Activated T-helper 1 cell treated with anti-CD3 and anti-CD28 coated beads, Interleukin-2, amount 50 U/mL, for 16 hours (primary cell): ENCODE measurements at places on chromosomes 6 and 20.

DNA sequence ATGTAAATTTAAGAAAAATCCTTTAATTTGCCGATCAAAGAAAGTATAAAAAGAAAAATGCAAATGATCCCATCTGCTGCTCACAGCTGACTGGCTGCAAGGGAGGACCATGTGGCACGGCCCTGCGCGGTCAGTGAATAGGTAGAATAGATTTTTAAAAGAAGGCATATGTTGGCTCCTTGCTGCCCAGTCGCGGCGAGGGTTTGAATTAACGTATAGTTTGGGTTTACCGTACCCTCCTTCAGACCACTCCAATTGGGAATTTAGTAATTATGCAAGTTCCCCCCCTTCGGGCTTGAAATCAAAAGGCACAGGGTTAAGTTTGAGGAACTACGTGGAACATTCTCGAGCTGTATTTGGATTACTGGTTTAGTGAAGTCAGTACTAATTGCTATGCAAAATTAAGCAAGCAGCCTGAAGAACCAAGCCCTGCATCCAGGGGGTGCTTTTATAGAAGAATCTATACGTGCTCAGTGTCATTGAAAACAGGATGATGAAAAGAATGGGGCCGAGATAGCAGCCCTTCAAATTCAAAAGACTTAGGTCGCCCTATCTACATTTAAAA is 1.1 kb upstream of the BEND3 start:
- no peak for DNase-seq

GRCh38 chr20:1891263-1892118 is 3.7 kb upstream of the SIRPA start:
- no peak for DNase-seq

DNA sequence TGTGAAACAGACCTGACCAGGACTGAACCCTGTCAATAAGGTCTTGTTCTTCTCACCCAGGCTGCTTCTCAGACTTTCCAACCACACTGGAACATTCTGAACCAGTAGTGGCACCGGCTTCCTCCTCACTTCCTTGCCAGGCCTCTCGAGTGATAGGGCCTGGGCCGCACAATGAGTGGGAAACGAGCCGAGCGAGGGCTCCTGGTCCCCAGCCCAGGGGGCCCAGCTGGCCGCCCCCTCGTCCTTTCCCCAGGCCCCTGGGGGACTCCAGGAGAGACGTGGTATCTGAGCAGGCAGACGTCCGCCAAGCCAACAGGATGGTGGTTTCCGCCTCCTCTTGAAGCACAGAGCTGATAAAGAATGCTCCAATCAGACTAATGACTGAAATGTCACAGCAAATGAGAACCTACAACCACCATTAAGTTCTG is 117.9 kb downstream of the GMDS start:
- DNase-seq = no peak

GRCh38 chr6:46098678-46099077 is 31.1 kb upstream of the ENPP4 start:
- DNase-seq = no peak

DNA sequence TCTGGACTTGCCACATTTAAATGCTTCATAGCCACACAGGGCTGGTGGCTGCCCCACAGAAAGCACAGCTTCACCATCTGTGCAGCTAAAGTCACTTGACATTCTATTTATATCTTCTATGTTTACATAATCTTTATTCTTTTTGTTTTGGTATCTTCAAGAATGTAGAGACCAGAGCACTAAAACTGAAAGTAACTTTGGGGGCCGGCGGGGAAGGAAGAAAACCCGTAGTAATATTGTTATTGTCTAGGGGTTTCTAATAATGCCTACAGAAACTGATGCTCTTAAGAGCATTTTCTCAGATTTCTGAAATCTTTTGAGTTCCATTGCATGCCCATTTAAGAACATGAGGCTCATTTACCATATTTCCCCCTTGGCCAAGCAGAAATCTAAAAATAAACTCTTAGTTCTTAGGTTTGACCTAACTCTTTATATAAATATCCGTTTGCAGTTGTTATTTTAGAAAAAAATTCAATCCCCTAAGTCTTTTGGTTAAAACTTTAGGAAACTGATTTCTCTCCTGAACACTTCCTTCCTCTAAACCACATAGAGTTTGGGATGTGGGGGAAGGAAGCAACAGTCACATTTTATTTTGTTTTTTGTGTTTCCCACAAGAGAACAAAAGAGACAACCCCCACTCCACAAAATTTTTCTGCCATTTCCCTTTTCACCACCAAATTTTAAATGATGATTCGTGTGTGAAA is 207.6 kb downstream of the OGFRL1 start:
- no peak for DNase-seq

DNA sequence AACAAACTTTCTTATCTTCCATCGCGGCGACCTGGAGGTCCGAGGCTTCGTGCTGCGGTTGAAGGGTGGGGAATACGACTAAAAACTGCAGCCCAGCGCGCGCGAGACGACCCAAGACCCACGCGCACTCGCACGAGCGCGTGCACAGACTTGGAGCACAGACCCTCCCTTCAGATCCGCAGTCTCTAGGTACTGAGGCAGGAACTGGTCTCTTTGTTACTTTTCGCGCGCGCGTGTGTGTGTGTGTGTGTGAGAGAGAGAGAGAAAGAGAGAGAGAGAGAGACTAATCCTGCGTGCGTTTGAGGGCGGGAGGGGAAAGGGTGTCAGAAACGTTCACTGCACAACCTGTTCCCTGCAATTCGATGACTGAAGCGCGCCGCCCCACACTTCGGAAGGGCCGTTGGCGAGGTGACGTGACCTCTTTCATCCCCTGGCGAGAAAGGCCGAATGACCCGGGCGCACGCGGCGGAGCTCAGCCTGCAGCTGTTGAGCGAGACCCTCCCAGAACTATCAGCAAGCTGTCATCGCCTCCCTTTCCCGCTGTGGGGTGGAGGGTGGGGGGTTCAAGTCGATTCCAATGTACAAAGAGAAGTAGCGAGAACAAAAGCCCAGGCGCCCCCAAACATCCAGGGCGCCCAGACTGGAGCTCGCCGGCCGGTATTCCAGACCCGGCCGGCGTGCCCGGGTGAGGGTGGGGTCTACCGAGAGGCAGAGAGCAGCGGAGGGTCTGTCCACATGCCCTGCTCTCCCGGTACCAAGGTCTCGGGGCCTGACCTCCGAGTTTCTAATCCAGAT is 1.5 kb upstream of the TUBB2B start:
- no peak for DNase-seq

DNA sequence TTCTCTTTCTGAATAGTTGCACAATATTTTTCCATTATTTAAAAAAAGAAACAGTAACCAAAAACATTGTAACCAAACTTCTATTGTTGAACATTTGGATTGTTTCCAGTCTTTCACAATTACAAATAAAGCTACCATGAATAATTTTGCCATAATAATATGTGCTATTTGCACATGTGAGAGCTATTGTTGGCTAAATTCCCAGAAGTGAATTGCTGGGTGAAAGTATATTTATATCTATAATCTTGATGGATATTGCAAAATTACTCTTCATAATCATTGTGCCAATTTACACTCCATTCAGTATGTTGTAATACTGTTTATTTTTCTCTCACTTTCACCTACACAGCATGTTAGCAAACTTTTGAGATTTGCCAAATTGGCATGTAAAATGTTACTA is 36.6 kb upstream of the SLC22A16 start:
- no peak for DNase-seq

DNA sequence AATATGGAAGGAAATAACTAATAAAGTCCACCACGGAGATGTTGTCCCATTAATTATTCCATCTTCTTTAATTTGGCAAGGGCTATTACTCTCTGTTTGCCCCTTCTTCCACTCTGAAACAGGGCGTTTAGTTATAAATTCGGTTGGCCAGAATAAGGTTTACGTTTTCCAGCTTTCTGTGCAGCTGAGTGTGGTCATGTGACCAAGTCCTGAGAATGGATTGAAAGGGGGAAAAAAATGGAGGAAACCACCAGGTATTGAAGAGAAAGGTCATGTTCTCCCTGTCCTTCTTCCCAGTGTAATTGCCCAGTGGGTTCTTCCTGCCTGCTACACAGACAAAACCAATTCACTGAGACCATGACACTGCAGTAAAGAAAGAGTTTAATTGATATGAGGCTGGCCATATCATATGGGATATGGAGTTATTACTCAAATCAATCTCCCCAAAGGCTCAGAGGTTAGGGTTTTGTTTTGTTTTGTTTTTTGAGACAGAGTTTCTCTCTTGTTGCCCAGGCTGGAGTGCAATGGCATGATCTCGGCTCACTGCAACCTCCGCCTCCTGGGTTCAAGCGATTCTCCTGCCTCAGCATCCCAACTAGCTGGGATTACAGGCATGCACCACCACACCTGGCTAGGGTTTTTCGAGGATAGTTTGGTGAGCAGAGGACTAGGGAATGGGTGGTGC is 14.3 kb upstream of the TBC1D22B start:
- DNase-seq = no peak

GRCh38 chr20:38945012-38945411 is 17.1 kb upstream of the DHX35 start:
- no peak for DNase-seq

DNA sequence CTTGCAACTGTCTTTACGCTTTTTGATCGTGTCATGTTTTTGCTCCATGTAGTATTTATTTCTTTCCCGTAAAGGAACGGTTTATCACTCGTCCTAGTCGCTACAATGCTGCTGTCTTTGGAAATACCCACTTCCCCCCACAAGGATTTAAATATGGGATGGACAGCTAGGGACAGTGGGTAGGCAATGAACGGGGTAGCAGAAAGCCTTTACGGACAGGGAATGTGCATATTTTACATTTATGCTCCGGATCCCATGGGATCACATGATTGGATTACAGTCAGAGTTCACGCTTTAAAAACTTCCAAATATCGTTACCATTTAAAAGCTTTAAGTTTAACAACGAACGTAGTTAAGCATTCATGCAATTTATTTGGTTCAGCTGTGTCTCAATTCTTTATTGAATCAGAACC is 1.2 kb downstream of the HIVEP1 start:
- DNase-seq = no peak

DNA sequence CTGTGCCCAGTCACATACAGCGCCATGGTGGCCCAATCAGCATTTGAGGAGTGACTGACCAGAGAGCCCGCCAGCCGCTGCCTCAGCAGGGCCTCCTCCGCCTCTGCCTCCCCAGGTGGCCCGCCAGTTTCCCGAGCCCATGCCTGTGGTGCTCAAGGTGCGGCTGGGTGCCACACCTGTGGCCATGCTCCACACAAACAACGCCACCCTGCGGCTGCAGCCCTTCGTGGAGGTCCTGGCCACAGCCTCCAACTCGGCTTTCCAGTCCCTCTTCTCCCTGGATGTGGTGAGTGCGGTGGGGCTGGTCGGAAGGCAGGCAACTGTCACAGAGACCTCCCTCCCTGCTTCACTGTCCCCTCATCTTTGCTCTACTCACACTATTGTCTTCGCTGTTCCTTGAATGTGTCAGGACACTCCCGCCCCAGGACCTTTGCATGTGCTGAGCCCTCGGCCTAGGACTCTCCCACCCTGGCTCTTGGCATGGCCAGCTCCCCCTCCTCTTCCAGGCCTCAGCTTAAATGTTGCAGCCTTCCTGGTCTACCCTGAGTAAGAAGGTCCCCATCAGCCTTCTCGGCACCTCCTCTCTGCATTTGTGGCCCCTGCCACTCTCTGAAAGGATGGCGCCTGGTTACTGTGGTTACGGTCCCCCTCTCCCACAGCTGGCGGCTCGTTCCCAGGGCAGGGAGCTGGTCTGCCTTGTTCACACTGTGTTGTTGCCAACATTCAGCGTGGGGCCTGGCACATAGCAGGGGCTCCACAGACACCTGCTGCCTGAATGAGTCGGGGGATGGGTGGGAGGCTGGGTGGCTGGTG is 11.8 kb upstream of the BPIFB6 start:
- no peak for DNase-seq

DNA sequence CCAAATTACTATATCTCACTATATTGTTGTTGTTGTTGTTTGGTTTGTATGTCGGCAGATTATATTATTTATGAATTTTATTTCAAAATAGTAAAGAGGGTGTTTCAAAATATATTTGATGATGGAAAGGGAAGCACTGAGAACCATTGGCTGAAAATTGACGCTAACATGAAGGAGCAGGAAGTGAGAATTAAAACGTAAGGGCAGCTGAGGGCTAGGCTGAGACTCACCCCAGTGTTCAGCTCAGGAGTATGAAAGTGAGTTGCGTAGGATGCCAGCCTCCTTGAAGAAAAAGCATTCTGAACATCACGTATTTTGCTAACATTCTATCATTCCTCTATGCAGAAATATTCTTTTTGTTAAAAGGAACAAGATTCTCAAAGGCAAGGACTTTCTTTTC is 10.7 kb upstream of the IPCEF1 start:
- DNase-seq = no peak

DNA sequence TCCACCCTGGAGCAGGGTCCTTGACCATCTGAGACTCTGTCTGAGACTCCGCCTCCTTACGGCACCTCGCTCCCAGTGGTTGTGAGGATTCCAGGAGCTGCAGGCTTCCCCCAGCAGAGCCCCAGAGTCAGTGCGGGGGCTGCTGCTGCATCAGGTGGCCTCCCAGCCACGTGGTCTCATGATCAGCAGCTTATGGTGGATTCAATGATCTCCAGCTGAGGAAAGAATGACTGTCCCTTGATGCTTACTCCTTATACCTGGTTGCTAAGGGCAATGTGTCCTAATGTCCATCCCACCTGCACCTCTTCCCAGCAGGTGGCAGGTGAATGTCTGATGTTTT is 40.0 kb downstream of the SLC22A1 start:
- DNase-seq = no peak

DNA sequence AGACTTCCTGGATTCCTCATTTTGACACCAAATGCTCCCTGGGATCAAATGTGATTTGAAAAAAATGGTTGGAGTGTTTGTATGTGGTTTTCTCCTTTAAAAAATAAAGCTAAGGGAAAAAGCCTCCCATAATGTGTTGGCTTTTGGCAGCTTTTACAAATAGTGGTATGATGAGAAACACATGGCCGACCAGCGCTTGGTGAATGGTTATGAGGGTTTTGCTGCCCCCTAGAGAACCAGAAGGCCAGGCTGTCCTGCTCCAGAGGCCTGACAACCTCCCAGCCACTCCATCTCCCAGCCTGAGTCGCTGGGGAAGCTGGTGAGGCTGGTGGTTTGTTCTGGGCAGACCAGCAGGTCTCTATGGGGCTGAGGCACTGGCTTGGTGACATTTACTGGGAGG is 69.3 kb downstream of the CLIC5 start:
- no peak for DNase-seq

GRCh38 chr6:42907336-42907735 is 8.5 kb upstream of the PTCRA start:
- no peak for DNase-seq

DNA sequence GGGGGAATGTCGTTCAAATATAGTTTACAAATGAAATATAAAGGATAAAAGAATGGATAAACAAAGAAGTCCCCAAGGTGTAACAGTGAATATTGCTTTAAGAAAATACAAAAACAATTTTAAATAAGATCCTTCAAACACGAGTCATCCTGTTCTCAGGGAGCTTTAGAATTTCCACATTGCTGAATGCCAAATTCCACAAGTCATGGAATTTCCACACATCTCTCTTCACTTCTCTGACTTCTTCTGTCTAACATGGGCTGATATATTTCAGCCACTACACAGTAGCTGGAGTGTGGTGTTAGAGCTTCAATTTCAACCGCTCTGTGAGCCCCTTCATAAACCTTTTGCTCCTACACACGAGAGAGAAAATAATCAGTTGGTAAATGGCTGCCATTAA is 28.0 kb downstream of the IL22RA2 start:
- DNase-seq = no peak
